ENCODE measurements at places on chromosomes 4 and X.

- DNase-seq: no peak
Observed at GRCh38 chr4:15692602-15693001, 10.3 kb upstream of the BST1 start.

DNA sequence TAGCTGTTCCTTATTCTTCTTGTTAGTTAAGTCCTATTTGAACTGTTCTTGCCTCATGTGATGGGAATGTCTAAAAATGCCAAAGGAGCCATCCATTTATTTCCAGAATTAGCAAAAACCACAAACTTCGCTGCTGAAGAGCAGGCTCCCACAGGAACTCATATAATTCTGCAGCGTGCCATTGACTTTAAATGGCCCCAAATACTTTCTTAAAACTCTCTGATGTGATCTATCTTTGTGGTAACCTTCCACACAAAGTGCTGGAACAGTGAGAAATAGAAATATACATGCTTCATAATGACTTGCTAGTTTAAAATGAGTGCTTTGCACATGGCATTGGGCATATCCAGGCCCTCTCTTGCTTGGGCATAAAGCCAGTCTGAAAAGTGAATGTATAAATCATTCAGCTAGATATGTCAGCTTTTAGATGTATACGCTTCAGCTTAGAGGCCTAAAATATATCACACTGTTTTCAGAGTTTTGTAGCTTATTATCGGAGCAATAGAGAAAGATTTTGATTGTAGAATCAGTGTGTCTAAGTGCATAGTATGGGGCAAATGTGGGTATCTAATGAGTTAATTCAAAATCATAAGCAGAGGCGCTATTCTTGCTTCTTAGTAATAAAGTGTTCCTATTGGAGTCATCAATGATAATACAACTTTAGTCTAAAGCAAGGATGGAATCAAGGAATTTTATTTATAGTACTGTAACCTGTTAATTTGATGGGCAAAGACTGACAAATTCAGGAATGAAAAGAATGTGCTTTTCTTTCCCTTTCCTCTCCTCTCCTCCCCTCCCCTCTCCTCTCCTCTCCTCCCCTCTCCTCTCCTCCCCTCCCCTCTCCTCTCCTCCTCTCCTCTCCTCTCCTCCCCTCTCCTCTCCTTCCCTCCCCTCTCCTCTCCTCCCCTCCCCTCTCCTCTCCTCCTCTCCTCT, 392.2 kb upstream of the ZFP42 start:
- no peak for DNase-seq

GRCh38 chrX:40080894-40081678, 16.7 kb downstream of the BCOR start:
- no peak for DNase-seq

- peak; percentile 46 for DNase-seq
Observed at GRCh38 chrX:51496501-51497291, at the start of gene NUDT11. Gene NUDT11, minus strand, starts transcription at chrX:51496592. Its CDS starts 148 bp downstream, at chrX:51496444.

DNA sequence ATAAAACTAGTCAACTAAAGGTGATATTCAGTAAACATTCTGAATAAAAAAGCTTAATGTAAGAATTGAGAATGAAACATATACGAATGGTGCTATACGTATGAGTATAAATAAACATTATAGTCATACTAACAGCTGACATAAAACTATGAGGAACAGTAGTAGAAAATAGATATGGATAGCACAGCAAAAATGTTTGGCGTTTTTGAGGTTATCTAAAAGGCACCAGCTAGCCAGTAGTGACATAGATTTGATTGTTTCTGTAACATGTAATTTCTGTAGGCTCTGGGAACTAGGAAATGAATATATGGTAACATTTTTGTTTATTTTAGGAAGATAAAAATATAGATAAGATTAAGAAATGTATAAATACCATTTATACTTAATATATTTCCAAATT, 69.3 kb downstream of the SNX25 start:
- DNase-seq: no peak

GRCh38 chr4:72846280-72847111, 223.0 kb downstream of the COX18 start:
- no peak for DNase-seq

GRCh38 chr4:112318239-112319142, 21.3 kb downstream of the ALPK1 start:
- no peak for DNase-seq

- DNase-seq: no peak
Observed at GRCh38 chrX:45758319-45758718, 557.6 kb upstream of the DIPK2B start.

DNA sequence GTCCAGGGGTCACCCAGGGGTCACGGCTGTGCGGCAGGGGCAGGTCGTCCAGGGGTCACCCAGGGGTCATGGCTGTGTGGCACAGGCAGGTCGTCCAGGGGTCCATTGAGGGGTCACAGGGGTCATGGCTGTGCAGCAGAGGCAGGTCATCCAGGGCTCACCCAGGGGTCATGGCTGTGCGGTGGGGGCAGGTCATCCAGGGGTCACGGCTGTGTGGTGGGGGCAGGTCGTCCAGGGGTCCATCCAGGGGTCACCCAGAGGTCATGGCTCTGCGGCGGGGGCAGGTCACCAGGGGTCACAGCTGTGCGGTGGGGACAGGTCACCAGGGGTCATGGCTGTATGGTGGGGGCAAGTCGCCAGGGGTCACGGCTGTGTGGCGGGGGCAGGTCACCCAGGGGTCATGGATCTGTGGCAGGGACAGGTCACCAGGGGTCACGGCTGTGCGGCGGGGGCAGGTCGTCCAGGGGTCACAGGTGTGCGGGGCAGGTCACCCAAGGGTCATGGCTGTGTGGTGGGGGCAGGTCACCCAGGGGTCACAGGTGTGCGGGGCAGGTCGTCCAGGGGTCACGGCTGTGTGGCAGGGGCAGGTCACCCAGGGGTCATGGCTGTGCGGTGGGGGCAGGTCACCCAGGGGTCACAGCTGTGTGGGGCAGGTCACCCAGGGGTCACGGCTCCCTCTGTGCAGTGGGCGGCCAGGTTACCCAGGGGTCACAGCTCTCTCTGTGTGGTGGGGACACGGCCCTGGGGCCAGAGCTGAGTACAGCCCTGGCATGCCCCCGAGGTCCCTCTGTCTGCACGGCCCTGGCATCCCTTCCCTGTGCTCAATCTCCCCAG, 16.0 kb downstream of the ATP5ME start:
- no peak for DNase-seq

GRCh38 chr4:186676531-186677161, 47.0 kb downstream of the FAT1 start:
- no peak for DNase-seq

GRCh38 chrX:130887376-130887775, 15.6 kb downstream of the ENOX2 start:
- DNase-seq: no peak

GRCh38 chr4:169823685-169824084, 65.9 kb upstream of the HPF1 start:
- no peak for DNase-seq

DNA sequence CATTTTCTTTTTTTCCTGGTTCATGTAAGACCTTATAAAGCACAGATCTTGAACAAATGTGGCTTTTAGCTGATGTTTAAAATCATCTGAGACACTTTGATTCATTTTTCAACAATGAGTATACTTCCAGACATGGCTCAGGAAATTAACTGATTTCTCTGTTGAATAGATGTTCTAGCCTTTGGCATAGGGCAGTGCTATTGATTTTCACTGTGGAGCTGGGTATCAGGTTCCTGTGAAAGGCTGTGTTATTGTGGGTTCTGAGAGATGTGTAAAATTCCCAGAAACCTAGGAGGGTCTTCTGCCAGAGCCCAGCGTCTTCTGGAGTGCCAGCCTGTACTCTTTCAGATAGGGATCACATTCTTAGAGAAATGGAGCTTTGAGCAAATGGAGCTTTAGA, 278.9 kb downstream of the EPHA5 start:
- no peak for DNase-seq

DNA sequence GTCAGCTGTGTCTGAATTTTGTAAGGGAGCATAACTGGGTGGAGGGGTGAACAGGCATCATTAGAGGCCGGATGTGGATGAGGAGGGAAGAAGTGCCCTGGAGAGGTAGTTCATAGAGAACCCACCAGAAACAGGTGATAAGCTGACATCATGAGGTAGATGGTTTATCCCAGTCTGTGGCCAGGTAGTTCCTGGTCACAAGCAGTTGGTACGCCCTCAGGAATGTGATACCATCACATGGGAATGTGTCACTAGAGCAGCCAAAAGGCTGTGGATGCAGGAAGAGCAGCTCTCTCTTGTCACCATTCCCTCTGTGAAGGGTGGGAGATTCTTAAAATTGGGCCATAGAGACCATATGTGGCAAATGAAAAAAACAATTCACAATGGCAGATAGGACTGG, 21.9 kb downstream of the MSN start:
- DNase-seq: no peak

- no peak for DNase-seq
Observed at GRCh38 chrX:111914398-111915090, 38.6 kb downstream of the TRPC5OS start.

- DNase-seq: no peak
Observed at GRCh38 chr4:3416821-3417221, 24.9 kb upstream of the HGFAC start.

- DNase-seq: no peak
Observed at GRCh38 chr4:119479180-119479808, 149.3 kb downstream of the PDE5A start.

GRCh38 chr4:17329046-17329445, 182.8 kb downstream of the QDPR start:
- DNase-seq: no peak

DNA sequence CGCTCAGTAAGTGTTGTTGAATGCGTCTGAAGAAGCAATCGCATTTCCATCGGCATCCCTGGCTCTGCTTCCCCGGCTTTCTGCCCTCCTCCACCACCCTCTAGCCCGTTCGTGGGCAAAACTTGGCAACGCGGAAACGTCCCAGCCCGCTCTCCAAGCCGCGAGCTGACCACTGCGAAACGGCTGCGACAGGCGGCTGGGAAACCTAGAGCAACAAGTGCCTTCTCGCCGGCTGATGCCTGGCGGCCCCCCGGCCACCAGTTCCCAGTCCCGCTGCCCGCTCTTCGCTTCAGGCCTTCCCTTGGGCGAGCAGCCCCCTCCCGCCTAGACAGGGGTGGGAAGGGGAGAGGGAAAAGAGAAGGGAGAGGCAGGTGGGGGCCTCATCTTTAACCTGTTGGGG, 837 bp downstream of the CITED1 start:
- no peak for DNase-seq

GRCh38 chr4:33837043-33837838, 2407.1 kb downstream of the ARAP2 start:
- no peak for DNase-seq

GRCh38 chrX:15877380-15877779, 22.8 kb upstream of the AP1S2 start:
- DNase-seq: no peak

GRCh38 chrX:153353416-153353815, 19.5 kb downstream of the ZNF275 start:
- DNase-seq: no peak

DNA sequence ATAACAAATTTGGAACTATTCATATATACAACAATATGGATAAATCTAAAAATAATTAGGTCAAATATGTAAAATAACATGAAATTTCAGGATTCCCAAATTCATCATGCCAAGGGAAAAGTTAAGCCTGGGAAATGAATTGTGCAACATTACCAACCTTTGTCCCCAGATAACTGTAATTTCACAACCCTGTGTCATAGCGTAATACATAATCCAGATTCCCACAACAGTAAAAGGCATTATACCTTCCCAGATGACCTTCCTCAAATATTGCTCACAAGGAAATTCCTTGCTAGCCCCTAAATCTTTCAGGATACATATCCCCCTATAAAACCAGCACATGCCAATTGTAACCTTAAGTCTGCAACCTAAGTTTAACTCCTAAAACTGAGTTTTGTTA, 32.9 kb upstream of the RAB40A start:
- DNase-seq: no peak

- DNase-seq: no peak
Observed at GRCh38 chr4:138299881-138300280, 57.7 kb upstream of the SLC7A11 start.

GRCh38 chr4:4406455-4407298, 19.8 kb downstream of the NSG1 start:
- DNase-seq: no peak

GRCh38 chr4:89868999-89869589, 25.6 kb upstream of the MMRN1 start:
- DNase-seq: no peak

GRCh38 chr4:61877893-61878292, 677.8 kb downstream of the ADGRL3 start:
- DNase-seq: no peak

- DNase-seq: peak; percentile 11
Observed at GRCh38 chr4:109434007-109434971, 674 bp downstream of the SEC24B start.

DNA sequence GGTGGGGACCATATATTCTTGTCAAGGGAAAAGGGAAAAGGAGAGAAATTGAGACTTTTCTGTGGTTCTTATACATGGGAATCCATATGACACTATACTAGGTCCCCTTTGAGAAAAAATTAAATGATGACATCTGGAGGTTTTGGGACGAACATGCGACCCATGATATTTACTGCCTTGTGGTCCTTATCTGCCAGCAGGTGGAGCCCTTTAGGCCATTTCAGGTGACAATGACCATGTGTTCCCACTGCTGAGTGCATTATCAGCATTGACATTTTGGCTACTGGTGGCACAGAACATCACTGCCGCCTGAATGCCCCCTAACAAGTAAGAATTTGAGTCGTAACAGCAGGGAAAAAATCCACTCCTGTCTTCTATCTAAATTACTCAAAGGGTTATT, 843.4 kb downstream of the FSTL5 start:
- no peak for DNase-seq

DNA sequence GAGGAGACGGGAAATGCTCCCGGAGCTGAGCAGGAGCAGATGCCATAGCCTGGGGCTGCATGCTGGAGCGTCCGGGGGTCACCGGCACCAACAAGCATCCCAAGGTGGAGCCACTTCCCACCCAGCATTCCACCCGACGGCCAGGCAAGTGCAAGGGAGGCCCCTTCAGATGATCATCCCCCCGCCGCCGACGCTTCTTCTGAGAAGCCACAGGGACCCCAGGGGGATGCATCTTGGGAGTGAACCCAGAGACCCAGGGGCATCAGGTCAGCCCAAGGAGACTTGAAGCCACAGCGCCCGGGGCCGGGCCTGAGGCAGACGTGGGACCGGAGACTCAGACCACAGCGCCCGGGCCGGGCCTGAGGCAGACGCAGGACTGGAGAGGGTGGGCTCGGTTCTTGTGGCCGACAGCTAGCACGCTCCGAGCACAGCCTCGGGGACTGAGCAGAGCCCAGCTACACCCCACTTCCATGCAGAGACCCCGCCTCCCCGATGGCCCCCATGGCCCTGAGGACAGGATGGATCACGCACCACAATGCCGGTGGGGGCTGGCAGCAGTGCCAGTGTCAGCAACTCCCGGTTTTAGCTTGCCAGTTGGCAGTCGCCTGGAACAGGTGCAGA, 33.0 kb upstream of the CPLX1 start:
- DNase-seq: no peak
